ENCODE measurements at places on chromosomes 2 and 18. TPM values are rescaled to one million over a fixed set of nuclear protein-coding genes. Genes with fewer than 3 reads are reported as not detected.

- DNase-seq = peak; percentile 9
These were observed 299.4 kb downstream of the AGAP1 start for GRCh38 chr2:235793163-235793752.

DNA sequence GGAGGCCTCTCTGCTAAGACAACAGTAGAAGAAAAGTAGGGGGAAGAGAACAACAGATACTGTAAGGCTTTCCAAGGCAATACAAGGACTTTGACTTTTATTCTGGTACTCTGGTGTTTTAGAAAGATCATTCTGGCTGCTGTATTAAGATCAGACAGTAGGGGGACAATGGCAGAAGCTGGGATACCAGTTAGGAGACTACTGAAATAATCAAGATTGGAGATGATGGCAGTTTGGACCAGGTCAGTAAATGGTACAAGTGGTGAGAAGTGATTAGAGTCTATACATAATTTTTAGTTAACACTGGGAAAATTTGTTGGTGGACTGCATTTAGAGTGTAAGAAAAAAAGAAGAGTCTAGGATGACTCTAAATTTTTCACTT is 139.7 kb downstream of the ROCK1 start:
- peak; percentile 54 for DNase-seq

DNA sequence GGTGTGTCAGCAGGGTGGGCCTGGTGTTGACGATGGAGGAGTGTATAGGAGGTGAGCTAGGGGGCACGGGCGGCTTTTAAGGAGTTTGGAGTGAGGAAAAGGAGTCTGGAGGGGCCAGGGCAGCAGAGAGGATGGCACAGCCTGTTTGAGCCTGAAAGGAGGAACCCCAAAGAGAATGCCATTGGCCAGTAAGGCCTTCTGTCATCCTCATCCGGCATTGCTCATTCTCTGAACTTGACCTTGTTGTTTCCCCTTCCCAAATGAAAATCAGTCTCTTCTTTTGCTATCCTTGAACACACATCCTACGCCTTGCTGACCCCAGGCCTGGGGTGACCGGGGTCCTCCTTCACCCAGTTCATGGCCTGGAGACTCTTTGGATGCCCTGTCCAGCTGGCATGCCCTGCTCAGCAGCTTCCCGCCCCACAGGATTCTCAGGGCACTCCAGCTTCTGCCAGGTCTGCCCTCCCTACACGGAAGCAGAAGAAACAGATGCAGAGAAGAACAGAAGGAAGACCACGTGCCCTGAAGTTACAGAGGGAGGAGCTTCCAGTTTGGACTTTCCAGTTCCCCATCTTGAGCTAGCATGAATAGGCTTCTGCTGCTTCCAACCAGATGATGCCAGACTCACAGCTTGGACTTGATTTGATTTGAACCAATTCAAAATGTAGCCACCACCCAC is 20.5 kb upstream of the KIF3C start:
- DNase-seq = no peak

- no peak for DNase-seq
These were observed 16.1 kb upstream of the CD207 start for GRCh38 chr2:70851704-70852103.

RGPD4 gene
- total RNA-seq = 0.08 TPM

- DNase-seq = no peak
These were observed 261.1 kb downstream of the NBAS start for GRCh38 chr2:15299904-15300520.

MROH2A gene
- total RNA-seq = not detected

CNGA3 gene
- not detected for total RNA-seq

NETO1 gene
- not detected for total RNA-seq

GRCh38 chr2:222298311-222299150 is at the start of gene PAX3:
TSS of gene PAX3 (minus strand) at chr2:222298998. CDS start at chr2:222298615, 383 bp downstream.
- DNase-seq = peak; percentile 88

DNA sequence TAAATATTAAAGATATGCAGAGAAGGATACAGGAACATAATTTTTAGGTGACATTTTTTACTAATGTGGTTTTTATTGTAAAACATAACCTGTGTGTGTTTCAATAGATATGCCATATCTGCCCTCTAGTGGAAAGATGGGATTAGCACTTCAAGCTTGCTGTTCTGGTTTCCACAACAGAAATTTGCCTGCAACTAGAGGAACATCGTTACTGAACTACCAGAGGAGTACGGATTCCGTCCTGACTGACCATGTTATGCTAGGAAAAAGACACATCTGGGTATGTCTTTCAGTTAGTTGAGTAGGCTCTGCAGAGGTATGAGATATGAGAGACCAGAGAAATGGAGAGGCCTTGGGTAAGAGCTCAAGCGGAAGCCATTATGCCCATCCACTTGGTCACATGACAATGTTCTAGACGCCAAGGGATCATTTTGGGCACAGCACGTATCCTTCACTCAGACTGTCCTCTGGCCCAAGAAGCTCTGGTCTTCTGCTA is 104.9 kb downstream of the MBD2 start:
- peak; percentile 71 for DNase-seq

TMEM127 gene
- 22.2 TPM for total RNA-seq

PLCD4 gene
- 0.32 TPM for total RNA-seq

DNA sequence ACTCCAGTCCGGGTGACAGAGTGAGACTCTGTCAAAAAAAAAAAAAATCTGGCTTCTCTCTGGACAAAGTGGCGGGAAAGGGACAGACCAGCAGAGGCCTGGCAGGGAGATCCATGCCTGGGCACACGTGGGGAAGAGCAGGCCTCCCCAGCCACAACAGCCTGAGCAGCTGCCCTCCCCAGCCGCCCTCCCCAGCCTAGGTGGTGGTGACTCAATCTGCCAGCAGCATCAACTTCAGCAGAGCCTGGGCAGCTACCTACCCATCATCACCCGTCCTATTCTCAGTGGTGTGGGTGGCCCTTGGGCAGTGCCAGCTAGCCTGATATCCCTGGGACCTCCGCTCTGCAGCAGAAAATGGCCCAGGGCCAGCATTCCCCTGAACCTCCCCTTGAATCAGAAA is 612.4 kb downstream of the FBXO15 start:
- DNase-seq = no peak

DNA sequence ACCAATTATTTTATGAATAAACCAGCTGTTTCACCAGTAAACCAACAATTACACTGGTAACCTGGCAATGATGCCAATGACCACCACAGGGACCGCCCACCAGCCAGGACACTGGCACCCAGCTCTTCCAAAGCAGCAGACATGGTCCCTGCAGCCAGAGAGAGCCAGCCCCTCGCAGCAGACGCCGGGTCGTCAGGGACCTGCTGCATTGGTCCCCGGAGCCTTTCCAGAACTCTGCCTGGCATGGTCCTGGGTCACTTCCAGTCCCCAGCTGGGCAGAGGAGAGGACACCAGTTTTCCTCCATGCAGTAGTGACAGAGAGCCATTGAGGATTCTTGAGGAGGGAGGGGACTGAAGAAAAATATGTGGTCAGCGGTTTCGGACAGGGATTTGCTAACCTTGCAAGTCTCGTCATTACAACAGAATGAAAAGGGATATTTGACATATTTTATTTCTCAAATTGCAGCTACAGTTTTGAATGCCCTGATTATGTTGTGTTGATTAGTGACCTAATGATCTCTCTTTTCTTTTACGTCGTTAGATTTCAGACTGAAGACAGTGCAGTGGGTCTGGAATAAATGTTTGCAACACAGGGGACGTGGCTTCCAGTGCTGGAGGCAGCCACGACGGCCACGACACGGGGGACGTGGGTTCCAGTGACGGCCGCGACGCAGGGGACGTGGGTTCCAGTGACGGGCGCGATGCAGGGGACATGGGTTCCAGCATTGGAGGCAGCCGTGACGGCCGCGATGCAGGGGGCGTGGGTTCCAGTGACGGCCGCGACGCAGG is 154.5 kb downstream of the TPO start:
- DNase-seq = no peak

RTKN gene
- total RNA-seq = 56.1 TPM

DNA sequence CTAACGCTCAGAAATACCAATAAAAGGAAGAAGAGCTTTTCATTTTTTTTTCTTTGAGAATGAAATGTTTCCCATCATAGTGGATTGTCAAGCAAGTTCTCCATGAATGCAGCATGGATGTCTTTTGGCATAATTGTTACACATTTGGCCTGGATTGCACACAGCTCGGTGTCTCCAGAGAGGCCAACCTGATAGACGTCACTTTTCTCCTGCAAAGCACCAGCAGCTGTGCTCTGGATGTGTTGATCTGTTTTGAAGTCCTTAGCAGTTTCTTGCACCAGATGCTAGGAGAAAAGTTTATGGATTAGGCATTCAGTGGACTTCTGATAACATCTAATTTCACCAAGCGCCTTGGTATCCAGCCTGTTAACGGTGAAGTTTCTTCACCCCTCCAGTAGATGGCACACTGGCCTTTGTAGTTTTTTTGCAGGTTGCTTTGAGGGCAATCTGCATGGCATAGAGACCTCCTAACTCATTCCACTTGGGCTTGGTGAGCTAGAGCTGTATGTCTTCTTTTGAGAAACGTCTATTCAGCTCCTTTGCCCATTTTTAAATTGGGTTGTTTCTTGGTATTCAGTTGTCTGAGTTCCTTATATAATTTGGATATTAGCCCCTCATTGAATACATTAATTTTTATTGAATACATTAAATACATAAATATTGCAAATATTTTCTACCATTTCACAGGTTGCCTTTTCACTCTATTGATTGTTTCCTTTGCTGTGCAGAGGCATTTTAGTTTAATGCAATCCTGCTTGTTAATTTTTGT is 59.7 kb downstream of the PTH2R start:
- peak; percentile 75 for DNase-seq

Measured in SK-MEL-5 (cell line).